NCI-H524 (cell line): ENCODE measurements at places on chromosomes 7 and 10.
A peak's percentile ranks its signal among the peaks of the same experiment; 100 is the strongest.

DNA sequence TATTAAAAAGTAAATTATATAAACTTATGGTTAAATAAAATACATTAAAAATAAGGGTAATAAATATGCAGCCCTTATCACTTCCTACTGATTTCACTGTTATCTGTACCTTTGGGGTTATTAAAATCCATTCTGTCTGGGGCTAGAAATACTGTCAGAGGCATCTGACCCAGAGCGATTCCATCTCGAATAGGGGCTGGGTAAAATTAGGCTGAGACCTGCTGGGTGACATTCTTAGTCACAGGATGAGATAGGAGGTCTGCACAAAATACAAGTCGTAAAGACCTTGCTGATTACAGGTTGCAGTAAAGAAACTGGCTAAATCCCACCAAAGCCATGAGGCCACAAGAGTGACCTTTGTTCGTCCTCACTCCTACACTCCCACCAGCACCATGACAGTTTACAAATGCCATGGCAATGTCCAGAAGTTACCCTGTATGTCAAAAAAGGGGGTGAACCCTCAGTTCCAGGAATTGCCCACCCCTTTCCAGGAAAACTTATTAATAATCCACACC is 77.6 kb downstream of the COBL start:
- DNase-seq, result no peak

DNA sequence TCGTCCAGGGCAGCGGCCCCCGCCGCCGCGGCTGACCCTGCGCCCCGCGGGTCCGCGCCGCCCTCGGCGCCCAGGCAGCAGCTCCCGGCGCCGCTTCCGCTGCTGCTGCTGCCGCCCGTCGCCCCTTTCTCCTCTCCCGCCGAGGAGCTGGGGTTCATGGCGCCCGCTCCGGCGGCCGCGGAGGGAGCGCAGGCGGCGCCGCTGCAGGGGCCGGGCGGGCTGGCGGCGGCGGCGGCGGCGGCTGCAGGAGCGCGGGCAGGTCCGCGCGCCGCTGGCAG is 286 bp downstream of the DGKI start:
- DNase-seq, result no peak

DNA sequence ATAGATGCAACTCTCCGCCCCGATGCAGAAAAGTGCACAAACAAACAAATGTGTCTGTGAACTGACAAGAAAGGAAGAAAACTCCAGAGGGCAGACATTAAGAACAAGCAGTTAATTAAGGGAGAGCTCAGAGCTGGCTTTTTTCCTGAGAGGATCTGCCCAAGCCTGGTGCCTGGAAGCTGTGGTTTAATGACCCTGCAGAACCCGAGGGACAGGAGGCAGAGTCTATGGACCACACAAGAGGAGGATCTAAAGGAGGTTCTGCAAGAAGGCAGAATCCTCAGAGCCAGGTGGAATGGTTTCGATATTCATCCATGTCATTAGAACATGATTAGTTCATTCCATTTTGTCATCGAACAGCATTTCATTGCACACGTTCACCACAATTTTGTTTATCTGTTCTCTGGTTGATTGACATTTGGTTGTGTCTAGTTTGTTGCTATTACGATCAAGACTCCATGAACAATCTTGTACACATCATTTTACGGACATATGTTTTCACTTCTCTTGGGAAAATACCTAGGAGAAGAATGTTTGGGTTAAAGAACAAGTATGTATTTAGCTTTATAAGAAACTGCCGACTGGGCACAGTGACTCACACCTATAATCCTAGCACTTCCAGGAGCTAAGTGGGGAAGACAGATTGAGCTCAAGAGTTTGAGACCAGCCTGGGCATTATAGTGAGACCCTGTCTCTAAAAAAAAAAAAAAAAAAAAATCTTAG is 560.2 kb downstream of the CALN1 start:
- DNase-seq, result no peak

DNA sequence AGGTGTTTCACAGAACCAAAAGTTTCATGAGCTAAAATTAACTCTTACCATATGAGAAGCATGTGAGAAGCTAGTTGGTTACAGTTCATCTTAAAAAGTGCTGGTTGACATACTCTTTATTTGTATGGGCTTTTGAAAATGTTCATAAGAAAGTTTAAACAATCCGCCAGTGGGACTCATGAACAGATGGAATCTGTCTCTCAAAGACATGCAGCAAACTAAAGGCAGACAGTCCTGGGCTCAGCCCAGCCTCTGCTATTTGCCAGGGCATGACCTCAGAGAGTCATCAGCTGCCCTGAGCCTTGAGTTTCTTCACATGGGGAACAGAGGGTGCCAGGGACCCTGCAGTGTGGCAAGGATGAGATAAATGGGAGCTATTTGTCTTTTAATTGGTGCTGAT is 3.2 kb downstream of the PYROXD2 start:
- no peak for DNase-seq

DNA sequence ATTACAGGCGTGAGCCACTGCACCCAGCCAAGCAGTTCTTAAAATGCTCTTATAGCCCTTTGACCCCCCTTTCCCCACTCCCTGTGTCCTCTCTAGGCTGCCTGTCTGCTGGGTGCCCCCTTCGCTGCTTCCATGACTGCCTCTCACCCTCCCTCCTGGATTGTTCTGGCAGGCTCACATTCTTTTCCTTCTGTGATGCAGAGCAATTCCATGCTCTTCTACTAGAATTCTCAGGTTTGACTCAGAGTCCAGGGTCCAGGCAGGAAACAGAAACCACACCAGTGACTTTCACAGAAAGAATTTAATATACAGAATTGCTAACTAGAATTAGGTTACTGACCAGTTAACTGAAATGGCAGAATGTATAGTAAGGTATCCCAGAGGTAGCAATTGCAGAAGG is 244.8 kb downstream of the BAMBI start:
- no peak for DNase-seq

DNA sequence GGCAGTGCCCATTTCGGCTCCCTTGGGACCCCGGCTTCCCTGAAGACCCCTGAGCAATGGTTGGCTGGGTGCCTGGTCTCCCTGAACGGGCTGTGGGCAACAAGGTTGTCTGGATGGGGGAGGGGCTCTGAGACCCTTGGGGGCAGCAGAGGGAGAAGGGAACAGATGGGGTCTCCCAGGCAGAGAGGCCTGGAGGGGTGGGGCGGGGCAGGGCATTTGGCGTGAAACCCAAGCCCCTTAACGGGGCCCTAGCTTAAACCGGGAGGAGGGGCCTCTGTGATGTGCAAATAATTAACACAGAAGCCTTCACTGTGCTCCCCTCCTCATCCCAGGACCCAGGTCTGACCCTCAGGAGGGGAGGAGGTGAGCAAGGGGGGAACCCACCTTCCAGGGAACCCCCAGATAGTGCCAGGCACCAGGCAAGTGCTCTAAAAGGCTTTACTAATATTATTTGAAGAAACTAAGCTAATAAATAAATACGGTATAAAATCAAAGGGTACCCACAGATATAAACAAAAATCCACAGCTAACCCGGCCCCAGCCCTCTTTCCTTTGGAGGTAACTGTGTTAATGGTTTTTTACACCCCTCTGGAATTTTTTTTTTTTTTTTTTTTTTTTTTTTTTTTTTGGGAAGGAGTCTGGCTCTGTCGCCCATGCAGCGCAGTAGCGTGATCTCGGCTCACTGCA is 170.8 kb downstream of the RNF216 start:
- peak; percentile 50 for DNase-seq

DNA sequence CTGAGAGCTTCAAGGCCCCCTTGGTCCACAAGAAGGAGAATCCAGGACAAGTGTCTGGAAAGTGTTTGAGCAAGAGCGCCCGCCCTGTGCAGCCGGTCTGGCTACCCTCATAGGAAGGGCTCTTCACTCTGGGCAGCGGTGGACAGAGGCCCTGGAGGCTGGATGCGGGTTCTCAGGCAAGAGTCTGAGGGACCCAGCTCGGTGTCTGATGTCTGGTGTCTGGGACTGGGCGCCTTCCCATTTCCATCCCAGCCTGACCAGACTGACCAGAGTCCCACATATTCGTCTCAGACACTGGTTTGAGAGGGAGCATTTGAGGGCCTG is 59.8 kb downstream of the HK1 start:
- DNase-seq, result no peak
